ENCODE measurements at places on chromosomes 4 and X.

- DNase-seq, result no peak
These were observed 3.0 kb upstream of the MAB21L2 start for GRCh38 chr4:150578745-150579501.

- no peak for DNase-seq
These were observed 21.1 kb upstream of the MAP7D3 start for GRCh38 chrX:136272325-136272724.

DNA sequence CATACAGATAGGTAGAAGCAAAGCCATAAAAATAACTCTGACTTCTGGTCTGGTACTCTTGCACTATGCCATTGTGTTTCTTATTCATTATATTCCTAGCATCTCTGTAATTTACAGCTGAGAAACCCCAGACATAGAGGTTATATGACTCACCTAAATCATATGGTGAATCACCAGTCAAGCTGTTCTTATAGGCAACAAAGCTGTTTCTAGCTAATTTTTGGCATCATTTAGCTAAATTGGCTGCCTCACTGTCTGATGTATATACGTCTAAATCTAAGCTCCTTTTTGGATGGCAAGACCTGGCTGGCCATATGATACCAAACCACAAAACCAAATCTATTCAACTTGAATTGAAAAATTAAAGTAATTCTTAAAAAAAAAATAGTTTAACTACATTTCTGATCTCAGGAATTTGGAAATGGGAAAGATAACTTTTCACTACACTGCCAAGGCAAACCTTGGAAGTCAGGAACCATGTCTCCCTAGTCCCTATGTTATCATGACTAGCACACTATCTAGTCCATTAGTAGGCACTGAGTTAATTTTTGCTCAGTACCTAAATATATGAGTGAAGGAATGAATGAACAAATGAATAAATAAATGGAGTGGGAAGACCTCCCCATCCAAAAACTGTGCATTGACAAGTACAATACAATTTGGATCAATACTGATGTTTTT lies 41.3 kb upstream of the STAG2 start:
- no peak for DNase-seq

GRCh38 chr4:184889666-184890335 lies 64.0 kb upstream of the ACSL1 start:
- DNase-seq, result no peak

GRCh38 chr4:152807294-152807829 lies 27.6 kb downstream of the ARFIP1 start:
- no peak for DNase-seq

- DNase-seq, result no peak
These were observed 2.7 kb downstream of the SLC38A5 start for GRCh38 chrX:48467281-48467761.

- no peak for DNase-seq
These were observed 41.6 kb upstream of the SLC25A4 start for GRCh38 chr4:185101354-185101890.

GRCh38 chr4:165785337-165785736 lies 87.7 kb upstream of the TLL1 start:
- no peak for DNase-seq

DNA sequence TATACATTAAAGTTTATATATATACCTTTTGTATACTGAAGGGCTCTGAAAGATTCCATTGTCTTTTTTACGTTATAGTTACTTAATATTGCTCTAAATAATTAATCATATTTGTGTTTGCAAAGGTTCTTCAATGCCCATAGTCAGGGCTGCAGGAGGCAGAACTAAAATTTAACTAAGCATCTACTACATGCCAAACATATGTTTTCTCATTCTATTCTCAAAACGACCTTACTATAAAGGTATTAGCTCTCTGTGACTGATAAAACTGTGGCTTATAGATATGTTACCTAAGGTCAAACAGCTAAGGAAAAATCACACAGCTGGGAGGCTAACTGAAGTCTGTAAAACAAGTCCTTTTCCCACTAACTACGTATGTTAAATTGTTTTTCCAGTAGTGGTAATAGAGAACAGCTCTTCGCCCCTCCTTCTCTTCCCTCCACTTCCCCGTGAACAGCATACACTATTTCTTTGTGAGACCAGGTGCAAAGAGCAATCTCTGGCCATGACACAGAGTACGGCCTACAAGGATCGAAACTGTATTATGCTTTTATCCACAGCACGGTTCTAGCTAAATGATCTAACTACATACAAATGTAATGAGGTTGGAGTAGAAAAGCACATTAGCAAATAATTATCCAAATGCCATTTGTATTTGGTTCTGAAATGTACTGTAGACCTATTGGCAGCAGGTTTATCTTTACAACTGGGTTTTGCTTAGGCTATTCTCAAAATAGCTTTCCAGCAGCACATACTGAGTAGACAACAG lies 1.7 kb downstream of the CNOT6L start:
- DNase-seq, result no peak

DNA sequence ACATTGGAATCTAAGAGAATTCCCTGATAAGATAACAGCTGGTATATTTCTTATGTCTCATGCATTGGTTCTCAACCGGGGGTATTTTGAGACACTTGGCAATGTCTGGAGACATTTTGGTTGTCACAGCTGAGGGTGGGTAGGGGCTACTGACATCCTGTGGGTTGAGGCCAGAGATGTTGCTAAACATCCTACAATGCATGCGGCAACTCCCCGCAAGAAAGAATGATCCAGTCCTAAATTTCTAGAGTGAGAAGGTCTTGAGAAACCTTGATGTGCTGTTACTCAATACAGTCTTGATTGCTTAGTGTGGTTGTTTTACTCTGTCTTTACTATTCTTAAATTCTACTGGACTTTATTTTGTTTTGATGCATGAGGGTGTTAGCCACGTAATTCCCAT lies 287.2 kb downstream of the FRMPD4 start:
- no peak for DNase-seq

DNA sequence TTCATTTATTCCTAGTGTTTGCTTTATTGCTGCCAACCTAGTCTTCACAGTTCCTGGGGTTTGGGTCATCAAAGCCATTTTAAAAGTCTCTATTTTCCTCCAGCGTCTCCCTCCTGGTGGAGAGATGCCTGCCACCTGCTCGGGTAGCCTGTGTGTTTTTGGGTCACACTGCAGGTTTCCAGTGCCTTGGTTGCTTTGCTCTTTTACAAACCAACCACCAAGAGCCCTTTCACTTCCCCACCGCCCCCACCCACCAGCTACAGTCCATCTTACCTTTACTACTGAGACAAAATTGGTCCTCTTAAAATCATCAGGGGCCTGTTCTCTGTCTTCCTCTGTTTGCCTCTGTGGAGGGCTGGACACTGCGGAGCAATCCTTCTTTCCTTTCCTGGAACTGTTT lies 280.5 kb upstream of the GATB start:
- DNase-seq, result no peak

DNA sequence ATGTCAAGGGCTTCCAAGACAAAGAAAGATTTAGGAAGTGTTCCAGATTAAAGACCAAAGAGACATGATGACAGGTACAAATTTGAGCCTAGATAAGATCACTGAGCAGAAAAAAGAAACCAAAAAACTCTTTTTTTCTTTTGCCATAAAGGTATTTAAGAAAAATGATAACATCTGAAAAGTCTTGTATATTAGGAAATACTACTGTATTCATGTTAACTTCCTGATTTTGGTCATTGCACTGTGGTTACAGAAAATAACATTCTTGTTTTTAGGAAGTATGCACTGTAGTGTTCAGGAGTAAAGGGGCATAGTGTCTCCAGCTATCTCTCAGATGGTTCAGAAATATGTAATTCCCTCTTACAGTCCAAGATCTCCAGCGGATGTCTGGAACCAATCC lies 37.1 kb downstream of the RWDD4 start:
- no peak for DNase-seq

DNA sequence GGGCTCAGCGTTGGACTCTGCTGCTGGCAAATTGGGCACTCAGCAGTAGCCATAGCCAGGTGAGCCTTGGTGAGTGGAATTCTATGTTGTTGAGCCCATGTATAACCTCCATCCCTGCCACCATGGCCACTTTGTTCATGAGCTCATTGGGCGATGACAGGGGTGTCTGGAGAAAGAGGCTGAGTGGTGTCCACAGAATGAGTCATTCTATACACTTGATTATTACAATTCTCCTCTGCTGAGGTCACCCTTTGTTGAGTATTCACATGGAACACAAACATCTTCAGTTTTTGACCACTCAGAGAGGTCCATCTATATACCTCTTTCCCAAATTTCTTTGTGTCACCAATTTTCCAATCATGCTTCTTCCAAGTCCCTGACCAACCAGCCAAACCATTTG lies 1341.7 kb downstream of the PCDH7 start:
- no peak for DNase-seq

- no peak for DNase-seq
These were observed 3.5 kb downstream of the JAKMIP1 start for GRCh38 chr4:6196871-6197270.

DNA sequence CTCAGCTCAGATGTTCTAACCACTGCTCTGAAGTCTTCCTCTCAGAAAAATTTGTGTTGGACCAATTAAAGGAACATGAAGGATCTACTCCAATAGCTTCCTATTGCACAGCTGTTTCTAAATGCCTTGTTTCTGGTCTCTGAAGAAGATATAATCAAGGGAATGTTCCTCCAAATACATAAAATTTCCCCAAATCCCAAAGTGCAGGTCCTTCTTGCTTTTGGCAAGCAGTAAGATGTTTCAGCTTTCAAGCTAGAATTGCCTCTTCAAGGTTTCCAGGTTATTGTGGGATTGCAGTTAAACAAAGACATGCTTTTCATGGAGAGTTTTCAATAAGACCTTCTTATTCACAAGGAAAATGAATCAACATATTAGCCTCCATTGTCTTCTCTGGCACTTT lies 574.5 kb upstream of the SLIT2 start:
- no peak for DNase-seq

GRCh38 chrX:15474028-15474427 lies 19.1 kb downstream of the PIR start:
- DNase-seq, result no peak

- DNase-seq, result no peak
These were observed 16.4 kb downstream of the BANK1 start for GRCh38 chr4:101806914-101807313.

GRCh38 chrX:124215786-124216185 lies 116.7 kb upstream of the TEX13D start:
- no peak for DNase-seq

GRCh38 chr4:188218392-188218791 lies 79.2 kb downstream of the TRIML1 start:
- DNase-seq, result no peak

DNA sequence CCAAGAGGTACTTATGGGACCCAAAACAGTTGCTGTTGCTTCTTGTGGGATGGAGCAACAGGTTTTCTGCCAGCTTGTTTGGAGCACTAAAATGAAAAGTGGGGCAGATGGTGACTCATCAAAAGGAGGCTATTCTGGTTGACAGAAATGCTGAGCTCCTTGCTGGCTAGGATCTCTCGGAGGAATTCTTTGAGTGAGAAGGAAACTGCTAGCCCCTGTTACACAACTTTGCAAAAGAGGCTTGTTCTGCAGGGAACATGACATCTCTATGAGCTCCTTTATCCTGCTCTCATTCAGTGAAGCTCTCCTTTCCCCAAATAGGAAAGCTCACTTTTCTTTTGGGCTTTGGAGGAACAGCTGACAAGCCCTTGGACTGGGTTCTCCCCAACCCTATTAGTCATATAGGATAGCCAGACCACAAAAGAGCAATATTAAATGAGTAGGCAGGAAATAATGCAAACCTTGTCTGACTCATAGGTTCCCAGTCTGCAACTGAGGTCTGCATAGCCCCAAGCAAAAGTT lies 108.3 kb downstream of the CDS1 start:
- DNase-seq, result no peak
